Stimulated activated CD8-positive, alpha-beta memory T cell treated with anti-CD3 and anti-CD28 coated beads, Interleukin-15, amount 100 ng/mL, for 4 hours (primary cell): ENCODE measurements at places on chromosomes 1 and 21.

GRCh38 chr1:212555426-212555825 is 53.1 kb upstream of the ATF3 start:
- no peak for DNase-seq

DNA sequence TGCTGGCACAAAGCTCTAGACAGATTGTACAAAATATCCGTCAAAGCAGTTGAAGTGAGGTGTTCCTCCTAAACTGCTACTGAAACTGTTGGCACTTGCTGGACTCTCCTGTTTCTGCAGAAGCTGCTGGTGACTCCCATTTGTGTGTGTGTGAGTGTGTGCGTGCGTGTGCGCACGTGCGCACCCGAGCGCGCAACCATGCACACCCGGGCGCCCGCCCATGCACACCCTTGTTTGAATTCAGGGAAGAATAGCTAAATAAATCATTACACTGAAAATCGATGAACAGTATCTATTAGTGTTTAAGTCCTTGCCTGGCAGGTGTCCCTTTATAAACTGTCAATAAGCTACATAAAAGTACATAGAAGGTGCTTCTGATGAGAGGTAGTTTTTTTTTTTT is 156.4 kb upstream of the B3GALT2 start:
- no peak for DNase-seq

DNA sequence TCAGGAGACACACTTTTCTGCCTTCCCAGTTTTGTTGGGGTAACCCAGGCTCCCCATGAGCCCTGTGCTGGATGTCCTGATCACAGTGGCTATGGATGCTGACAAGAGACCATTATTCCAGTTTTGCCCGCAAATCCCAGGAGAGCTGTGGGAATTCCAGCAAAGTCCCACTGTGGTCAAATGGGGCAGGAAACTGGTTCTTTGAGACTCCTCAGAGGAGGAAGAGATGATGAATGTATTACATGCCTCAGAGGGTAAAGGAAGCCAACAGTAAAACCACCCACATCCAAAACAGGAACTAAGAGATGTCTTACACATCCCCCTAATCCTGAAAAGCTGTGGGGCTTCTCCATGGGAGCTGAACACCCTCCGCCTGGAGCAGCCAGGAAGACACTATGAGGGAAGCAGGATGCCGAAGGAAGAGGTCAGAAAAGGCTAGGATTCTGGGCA is 12.8 kb upstream of the MPZL1 start:
- no peak for DNase-seq

DNA sequence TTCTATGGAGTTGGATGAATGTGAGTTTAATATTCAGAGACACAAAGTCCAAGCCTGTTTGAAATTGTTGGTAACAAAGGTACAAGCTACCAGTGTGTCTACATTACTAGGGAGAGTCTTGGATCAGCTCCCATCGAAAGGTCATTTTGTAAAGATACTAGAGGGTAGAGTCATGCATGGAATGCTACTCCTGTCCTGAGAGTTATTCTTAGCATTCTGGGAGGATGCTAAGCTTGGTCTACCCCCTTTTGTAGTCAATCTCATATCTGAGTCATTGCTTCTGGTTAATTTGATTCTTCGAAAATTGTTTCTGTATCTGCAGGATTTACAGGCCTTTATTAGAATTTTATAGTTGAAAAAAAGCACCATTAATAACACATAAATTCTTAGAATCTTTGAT is 240.2 kb downstream of the ST6GALNAC3 start:
- DNase-seq, result no peak

DNA sequence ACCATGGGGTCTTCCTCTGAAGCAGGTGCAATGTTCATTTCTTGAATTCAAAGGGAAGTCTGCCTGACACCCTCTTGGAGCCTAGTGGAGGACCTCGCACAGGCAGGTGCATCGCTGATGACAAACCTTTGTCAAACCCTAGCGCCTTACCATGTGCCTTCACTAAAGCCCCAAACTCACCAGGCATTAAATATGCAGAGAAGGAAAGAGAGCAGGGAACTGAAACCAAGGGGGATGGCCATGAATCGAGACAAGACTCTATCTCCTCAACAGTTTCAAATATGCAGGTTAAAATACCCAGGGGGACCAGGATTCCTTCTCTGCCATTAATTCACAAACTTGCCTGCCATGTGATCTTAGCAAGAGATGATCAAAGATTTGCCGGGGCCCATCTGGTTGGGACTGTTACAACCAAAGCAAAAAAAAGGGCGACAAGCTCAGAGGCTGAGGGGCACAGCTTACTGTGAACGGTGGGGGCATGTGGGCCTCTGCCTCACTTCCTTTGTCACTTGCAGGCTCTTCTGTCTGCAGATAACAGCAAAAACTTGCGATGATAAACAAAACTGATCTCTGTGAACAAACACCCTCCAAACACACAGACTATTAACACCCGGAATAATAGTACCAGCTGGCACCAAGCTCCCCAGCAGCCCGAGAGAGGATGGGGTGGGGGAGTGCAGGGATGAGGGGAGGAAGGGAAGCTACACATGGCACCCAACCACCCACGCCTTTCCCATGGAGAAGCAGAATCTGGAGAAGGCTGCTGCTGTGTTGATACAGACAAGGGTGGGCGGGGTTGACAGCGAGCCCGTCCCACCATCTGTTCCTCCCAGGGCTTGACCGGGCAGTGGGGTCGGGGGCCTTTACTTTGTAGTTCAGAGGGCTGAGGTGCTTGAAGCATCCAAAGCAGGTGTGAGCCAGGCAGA is 33.9 kb downstream of the TMEM63A start:
- no peak for DNase-seq

GRCh38 chr1:25649505-25650288 is 33.1 kb downstream of the MAN1C1 start:
- DNase-seq, result no peak

DNA sequence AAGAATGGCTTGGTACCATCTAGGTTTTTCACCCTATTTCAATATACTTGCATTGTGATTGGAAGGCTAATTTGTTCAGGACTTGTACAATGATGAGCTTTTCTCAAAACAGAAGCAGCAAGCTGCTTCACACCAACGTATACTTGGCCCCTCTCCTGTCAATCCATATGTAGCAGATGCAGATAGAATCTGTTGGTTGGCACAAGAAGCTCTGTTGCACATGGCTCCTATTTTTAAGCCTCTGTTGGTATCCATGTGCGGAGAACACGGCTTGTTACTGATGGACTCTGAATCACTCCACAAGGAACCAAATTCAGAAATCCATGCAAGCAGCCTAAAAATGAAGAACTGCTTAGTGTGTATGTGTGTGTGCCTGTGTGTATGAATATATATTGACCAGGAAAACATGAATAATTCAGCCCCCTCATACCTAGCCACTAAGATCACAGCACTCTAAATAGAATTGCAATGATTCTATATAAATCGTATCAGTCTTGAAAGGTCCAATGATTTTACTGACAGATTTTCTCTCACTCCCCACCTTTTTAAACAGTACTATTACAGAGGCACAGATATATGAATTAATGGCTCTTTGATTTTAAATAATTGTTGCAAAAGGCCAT is 258.4 kb upstream of the DPYD start:
- no peak for DNase-seq

- DNase-seq, result no peak
Measured at GRCh38 chr1:64162151-64162550, 41.3 kb upstream of the UBE2U start.

DNA sequence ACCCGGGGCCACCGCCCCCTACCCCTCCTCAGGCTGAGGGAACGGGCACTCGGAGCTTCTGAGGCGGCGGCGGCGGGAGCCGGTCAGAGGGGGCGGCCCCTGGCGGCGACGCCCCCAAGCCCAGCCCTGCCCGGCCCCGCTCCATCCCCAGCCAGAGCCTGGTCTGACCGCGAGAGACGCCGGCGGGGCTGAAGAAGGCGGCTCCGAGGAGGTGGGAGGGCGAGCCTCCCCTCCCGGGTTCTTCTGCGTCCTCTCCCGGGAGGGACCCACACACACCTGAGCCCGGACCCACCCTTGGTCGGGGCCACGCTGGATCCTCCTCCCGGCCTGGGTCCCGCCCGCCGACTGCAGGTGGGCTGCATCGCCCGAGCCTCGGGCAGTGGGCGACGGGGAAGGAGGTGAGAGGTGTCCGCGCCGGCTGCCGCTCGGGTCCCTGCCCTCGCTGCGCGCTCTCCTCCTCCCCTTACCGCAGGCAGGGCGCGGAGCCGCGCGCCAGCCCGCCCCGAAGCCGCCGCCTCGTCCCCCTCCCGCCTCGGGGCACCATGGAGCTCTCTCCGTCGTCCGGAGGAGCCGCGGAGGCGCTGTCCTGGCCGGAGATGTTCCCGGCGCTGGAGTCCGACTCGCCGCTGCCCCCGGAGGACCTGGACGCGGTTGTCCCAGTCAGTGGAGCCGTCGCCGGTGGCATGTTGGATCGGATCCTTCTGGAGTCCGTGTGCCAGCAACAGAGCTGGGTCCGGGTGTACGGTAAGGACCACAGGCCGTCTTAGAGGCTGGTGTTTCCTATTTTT is at the start of gene RASAL2:
RASAL2 (plus strand) TSS at position 154 of the 788 bp plus-strand sequence; CDS start at position 543, 389 bp downstream.
- peak; percentile 0 for DNase-seq
